ENCODE measurements at places on chromosomes 1 and 21.

- no peak for DNase-seq
These were observed 188.6 kb downstream of the HS2ST1 start for GRCh38 chr1:87103074-87103473.

DNA sequence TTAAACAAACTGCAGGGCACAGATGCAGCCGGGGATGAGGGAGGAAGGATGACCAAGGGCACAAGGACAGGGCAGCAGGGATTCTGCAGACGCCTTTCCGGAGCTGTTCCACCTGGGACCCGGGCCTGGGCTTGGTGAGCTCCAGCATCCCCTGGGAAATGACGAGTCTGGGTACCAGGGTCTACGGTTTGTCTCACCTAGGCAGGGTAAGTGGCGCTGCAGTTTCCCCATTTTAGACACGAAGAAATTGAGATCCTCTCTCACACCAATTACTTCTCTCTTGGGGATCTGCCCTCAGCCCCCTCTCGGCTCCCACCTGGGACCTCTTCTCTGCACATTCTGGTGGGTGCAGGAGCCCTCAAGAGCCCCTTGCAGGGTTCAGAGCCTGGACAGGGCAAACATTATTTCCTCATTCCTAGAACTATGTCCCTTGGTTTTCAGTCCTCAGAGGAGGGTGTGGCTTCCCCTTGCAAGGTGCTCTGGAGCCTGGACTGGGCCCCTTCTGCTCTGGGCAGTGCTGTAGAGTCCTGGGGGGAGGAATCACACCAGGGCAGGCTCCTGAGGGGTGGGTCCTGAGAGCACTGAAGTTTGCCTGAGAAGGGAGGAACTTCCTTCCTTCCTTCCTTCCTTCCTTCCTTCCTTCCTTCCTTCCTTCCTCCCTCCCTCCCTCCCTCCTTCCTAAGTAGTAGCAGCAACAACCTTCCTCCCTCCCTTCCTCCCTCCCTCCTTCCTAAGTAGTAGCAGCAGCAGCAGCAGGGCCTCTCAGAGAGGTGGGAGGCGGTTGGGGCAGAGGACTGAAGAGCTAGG, 16.0 kb downstream of the RAP1GAP start:
- DNase-seq: no peak

- DNase-seq: no peak
These were observed 558.3 kb downstream of the MATN1 start for GRCh38 chr1:30165116-30165515.

DNA sequence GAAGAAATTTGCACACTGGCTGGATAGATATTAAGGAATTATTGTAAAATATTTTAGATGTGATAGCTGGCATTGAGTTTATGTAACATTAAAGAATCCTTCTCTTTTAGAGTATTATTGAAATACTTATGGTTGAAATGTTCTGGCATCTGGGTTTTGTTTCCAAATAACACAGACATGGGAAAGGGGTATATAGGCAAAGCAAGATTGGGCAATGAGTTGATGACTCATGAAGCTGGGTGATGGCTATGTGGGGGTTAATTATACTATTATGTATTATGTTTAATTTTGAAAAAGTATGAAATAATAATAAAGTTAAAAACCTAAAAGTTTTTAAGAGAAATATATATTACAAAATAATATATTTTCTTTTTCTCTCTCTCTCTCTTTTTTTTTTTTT, 12.5 kb upstream of the PTPN14 start:
- no peak for DNase-seq

GRCh38 chr1:226126824-226127569, 59.5 kb downstream of the ACBD3 start:
- DNase-seq: no peak

DNA sequence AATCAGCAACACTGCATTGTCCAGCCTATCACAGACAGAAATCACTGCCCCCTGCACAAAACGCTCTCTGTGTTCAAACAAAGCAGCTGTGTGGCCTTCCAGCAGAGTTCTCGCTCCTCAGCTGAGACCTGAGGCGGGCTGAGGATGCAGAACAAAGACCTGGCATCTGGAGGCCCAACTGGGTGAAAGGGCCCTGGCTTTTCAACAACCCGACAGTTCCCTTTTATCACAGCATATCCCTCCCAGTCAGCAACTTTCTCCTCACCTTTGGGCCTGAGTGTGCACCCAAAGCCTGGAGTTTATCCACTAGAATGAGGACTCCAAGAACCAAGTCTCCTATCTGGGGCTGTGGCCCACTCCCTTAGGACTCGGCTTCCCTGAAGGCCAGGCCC, 42.6 kb upstream of the A3GALT2 start:
- peak; percentile 64 for DNase-seq

- no peak for DNase-seq
These were observed 39.2 kb downstream of the EIF2B3 start for GRCh38 chr1:44947063-44947773.

DNA sequence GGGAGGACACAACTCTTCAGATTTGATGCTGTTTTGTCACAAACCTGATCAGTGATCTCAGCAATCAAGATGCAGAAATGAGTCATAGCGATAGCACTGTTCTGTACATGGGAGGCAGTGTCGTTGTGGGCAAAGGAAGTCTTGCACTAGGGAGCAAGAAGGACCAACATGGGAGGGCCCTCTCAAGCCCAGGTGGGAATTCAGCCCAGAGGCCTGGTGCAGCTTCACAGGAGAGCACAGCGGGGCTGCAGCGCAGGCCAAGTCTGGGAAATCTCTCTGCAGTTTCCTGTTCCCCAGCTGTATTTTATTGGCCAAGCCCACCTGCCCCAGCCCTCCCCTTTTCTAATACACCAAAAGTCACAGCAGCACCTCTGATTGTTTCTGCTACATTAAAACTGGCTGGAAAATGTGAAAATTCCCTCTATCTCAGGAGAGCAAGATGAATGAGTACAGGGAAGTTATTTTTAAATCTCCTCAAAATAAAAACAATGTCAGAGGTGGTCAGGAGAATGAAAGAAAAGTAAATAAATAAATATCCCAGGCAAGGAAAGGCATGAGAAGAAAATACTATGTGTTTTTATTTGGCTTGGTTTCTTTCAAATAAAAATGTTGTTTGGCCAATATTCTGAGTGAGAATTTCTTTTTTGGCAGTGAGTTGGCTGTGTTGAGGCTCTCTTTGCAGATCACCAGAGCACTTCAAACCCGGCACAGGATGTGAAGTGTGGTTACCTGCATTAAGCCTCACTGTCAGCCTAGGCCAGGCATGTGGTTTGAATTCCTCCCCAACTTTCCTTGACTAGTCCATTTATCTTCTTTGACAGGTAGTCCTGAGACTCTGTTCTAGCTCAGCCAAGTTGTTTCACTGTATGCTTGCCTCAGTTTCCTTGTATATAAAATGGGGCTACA, 422.1 kb downstream of the PLPP3 start:
- no peak for DNase-seq

GRCh38 chr1:104172243-104172681, 422.6 kb downstream of the AMY1C start:
- DNase-seq: no peak

GRCh38 chr1:208243967-208244916, at the start of gene PLXNA2:
TSS of gene PLXNA2 (minus strand) at chr1:208244384. CDS start at chr1:208217922, 26,462 bp downstream.
- DNase-seq: peak; percentile 25

DNA sequence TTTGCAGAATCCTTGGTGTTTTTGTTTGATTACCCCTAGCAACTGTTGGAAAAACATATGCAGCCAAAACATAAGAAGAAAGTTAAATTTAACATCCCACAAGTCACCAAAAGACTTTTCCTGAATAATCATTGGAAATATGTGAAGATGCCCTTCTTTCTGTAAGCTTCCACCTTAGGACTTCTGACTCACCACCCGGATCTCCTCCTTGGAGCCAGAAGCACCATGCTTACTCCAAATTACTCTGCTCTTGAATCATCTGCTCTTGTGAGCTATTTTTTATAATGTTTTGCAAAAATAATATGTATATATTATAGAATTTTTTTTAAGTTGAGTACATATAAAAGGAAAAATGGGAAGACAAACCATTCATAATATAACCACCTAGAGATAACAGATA, 391.7 kb downstream of the KCTD3 start:
- DNase-seq: no peak

GRCh38 chr1:27598902-27599528, 4.9 kb downstream of the AHDC1 start:
- DNase-seq: no peak

DNA sequence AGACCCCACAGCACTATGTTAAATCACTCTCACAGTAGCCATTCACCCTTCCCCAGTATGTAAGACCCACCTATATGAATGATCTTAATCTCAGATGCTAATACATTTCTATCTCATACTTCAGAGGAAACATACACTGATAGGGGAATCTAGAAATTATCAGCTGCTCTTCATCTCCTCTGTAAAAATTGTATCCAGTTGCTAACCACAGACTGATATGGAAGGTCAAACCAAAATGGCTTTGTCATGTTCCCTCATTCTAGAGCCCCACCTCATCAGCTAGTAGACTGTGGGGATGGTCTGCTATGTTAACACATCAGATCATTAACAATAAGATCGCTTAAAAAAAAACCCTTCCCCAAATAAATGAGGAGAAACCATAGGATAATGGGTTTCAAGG, 71.7 kb downstream of the UBR4 start:
- no peak for DNase-seq

DNA sequence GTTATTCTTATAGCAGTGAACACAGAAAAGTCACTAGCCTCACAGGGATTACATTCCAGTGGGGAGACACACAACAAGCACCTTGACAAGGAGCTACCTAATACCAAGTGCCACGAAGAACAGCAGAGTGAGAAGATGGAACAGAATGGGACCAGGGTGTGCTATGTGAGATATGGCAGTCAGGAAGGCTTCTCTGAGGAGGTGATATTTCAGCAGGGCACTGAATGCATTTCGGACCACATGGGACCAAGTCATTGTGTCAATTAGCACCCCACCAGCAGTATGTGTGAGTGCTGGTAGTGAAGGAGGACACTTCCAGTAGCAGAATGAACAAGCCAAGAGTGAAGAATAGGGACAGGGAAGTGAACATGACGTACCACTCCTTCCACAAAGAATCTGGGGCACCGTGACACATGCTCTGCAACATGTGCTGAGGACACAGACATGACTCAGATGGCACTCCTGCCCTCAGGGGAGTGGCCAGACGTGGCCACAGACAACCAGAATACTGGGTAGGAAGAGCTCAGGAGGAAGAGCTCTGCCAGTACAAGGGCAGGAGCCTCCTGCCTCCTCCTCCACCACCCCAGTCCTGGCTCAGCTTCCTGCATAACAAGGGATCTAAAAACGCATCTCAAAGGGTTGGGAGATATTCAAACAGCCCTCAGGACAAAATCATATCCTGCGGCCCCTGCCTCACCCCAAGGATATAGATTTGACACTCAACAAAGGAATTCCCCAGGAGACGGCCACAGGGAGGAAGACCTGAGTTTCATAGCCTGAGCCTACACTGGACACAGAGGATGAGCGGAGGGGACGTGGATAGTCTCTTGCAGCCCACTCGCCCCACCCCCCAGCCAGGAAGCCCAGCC, 102.5 kb downstream of the TRABD2B start:
- no peak for DNase-seq

All from substantia nigra (tissue), 51 donors.